ENCODE measurements at places on chromosomes 16 and 17.

DNA sequence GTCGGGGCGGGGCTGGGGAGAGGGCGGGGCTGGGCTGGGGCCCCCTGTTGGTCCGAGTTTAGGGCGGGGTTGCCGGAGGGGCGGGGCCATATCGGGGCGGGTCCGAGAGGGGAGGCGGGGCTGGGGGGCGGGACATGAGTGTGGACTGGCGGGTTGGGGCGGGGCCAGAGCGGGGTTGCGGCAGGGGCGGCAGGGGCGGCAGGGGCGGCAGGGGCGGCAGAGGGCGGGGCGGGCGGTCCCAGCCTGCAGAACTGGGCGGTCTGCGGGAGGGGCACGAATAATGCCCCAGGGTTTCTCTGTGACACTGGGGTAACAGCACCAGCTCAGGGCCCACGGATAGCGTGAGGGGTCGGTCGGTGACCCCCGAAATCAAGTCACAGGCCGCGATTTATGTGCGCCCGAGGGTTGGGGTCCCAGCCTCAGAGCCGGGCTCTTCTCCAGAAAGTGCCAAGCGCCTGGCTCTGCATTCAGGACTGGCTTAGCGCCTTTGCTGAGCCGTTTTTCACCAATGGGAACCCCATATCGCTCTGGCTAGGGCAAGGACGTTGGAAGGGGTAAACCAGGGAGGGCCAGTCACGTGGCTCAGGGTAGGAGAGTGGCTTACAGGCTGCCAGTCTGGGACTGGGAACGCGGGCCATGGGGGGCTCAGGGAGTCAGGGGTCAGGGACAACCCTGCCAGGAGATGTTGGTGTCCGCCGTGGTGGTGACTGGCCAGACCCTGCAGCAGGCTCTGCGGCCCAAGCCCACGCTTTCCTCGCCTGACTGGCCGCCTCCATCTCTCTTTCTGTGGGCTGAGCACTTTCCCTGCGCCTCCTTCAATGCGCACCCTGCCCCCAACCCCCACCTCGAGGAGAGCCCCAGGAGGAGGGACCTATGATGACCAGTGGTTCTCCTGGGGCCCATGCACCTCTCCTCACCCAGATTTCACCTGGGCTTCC lies 1.2 kb upstream of the METTL26 start:
- DNase-seq: peak; percentile 78

DNA sequence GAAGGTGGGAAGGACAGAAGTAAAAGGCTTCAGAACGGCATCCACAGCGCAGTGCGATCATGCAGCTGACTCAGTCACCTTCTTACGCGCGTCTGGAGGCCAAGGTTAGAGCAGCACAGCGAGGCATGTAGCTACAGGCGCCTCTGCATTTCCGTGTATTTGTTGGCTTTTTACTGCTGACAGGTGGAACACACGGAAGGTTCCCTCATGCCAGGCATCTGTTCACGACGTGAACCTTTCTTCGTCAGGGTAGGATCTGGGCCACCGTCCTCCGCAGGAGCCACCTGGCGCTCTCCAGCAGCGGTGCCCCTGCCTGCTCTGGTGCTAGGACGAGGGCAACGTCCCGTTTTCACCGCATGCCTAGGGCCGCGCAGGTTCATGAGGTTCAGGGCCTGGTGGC lies 15.3 kb downstream of the TMEM204 start:
- no peak for DNase-seq

GRCh38 chr17:73496232-73496631 lies 148.0 kb downstream of the SDK2 start:
- DNase-seq: no peak

GRCh38 chr17:81153340-81153803 lies 11.9 kb upstream of the PVALEF start:
- no peak for DNase-seq
